ENCODE measurements at places on chromosomes 3 and 15.

DNA sequence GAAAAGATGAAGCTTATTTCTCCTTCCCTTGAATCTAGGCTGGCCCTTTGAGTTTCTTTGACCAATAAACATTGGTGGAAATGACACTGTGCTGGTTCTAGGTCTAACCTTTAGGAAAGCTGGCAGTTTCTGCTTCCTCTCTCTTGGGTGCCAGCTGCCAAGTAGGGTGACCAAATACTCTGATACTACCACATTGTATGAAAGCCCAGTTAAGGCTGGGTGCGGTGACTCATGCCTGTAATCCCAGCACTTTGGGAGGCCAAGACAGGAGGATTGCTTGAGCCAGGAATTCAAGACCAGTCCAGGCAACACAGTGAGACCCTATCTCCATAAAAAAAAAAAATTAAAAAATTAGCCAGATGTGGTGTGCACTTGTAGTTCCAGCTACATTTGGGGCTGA, 320.7 kb downstream of the ZNF621 start:
- DNase-seq: no peak

- no peak for DNase-seq
Measured at GRCh38 chr15:99386391-99386790, 135.1 kb downstream of the LRRC28 start.

- no peak for DNase-seq
Measured at GRCh38 chr15:57432141-57432741, 55.9 kb downstream of the CGNL1 start.

DNA sequence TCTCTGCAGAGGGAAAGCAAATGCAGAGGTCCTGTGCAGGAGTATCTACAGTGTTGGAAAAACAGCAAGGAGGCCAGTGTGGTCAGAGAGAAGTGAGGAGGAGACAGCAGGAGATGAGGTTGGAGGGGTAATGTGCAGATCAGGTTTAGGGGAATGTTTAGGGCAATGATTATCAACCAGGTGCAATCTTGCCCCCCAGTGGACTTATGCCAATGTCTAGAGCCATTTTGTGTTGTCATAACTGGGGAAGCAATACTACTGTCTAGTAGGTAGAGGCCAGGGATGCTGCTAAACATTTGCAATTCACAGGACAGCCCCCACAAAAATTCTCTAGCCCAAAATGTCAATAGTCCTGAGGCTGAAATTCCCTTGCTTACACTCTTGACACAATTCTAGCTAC, 13.1 kb downstream of the CCDC191 start:
- no peak for DNase-seq

DNA sequence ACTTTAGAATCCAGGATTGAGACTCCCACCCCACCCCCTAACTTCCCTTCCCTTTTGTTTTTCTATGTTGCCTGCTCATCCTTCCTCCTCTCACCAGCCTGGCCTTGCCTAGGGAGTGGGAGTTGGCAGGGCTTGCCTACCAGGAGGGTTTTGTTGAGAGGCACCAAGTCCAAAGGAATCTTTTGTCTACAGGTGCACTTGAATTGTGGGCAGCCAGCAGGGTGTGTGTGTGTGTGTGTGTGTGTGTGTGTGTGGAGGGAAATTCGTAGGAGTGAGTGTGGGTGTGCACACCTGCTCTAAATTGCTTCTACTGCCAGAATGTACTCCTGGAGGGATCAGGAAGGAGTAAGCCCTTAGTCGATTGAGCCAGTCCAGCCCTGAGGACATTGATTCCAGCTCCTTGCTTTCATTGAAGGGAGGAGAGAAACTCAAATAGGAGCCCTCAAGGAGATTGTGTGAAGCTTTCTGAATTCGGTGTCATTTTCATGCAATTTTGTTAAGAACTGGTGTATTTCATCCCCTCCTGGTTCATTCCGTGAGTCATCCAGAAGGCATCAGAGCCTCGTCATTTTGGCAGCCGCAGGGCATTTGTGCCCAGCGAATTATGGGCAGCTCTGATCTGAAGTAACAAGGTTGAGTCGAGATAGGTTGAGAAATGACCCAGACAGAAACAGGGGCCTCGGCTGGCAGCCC, 112.1 kb downstream of the SLCO3A1 start:
- no peak for DNase-seq

GRCh38 chr3:196232154-196232881, 16.0 kb downstream of the SLC51A start:
- DNase-seq: no peak

DNA sequence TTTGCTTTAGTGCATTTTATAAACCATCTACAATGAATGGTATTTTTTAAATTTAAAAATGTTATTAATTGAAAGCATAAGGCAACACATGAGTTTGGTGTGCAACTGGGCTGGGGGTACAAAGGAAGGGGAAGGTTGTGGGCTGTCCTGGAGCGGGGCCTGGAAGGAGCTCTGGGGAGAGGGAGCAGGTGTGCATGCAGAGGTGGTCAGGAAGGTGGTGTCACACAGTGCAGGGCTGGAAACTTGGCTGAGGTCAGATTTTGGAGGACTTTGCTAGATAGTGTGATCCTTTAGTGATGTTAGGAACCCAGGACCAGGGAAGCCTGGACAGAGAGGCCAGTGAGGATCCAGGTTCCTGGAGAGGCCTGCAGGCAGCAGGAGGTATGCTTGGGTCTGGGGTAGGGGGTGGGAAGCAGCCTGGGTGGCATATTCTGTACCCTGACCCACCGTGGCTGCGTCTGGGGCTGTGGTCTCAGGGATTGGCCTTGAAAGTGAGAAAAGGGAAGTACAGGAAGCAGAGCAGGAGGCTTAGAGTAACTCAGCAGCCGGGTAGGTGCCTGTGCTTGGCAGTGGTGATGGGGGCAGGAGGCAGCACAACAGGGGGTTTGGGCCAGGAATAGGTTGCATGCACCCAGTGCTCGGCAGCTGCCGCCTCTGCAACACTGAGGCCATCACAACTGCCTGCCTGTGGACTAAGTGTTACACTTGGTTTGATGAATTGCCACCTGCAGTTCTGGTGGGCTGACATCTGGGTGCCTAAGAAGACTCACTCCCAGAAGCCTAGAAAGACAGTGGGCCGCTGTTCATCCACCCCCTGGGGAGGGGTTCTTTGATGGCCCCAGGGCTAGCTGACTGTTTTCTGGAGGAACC, 33.0 kb downstream of the KY start:
- DNase-seq: no peak

- no peak for DNase-seq
Measured at GRCh38 chr3:52880474-52880873, 16.9 kb downstream of the STIMATE start.

GRCh38 chr3:94323596-94323995, 260.7 kb downstream of the NSUN3 start:
- DNase-seq: no peak

DNA sequence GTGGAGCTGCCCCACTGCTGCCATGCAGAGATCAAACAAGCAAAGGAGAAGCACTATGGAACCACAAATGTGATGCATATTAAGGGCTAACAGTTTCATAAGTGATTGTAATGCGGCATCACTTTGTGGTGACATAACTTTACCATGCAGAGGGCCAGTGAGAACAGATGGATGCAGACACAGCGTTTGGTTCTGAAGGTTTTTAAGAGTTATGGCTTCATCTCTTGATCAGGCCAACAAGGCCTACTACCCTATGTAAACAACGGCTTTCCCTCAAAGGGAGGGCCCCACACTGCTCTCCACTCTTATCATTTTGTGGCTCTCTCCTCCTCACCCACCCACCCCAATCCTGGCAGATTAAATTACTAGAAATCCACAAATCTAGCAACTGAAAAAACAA, 13.4 kb downstream of the NR2E3 start:
- no peak for DNase-seq

DNA sequence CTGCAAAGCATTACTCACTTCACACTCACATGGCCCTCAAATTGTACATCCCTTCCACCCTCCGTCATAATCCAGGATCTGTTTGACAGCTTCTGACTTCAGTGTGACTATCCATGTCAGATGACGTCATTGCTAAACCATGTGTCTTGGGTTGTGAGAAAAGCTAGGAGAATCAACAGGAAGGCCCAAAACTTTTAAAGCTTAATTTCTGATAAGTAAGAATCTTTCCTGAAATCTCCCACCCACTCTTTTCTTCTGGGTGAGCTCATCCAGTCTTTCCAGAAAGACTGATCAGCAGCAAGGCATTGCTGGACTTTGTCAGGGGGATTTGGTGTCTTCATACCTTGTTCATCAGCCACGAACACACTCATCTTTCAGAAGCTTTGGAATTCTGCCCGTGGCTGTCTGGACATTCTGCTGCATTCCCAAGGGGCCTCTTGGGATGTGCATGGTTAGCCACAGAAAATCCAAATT, 11.5 kb upstream of the LMCD1 start:
- no peak for DNase-seq

DNA sequence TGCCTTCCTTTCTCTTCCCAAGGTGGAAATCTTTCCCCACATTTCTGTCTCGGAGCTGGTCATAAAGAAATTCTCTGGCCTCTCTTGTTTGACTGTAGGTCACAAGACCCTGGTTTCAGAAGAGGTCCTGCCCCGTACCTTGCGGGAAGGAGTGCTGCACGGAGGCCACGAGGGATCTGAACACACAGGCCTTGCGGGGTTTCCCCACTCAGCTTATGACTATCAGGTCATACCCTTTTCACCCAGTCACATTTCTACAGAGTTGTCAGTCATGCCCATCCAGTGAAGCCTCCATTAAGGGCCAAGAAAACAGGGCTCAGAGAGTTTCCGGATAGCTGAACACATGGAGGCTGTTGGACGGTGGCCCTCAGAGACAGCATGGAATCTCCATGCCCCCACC, 54.7 kb upstream of the ATP13A3 start:
- DNase-seq: no peak

- no peak for DNase-seq
Measured at GRCh38 chr3:187718802-187719201, 16.4 kb upstream of the RTP2 start.

- DNase-seq: no peak
Measured at GRCh38 chr3:149545049-149545448, 70.6 kb downstream of the TM4SF4 start.

GRCh38 chr3:49270156-49270500, 6.9 kb downstream of the C3orf62 start:
- DNase-seq: no peak

DNA sequence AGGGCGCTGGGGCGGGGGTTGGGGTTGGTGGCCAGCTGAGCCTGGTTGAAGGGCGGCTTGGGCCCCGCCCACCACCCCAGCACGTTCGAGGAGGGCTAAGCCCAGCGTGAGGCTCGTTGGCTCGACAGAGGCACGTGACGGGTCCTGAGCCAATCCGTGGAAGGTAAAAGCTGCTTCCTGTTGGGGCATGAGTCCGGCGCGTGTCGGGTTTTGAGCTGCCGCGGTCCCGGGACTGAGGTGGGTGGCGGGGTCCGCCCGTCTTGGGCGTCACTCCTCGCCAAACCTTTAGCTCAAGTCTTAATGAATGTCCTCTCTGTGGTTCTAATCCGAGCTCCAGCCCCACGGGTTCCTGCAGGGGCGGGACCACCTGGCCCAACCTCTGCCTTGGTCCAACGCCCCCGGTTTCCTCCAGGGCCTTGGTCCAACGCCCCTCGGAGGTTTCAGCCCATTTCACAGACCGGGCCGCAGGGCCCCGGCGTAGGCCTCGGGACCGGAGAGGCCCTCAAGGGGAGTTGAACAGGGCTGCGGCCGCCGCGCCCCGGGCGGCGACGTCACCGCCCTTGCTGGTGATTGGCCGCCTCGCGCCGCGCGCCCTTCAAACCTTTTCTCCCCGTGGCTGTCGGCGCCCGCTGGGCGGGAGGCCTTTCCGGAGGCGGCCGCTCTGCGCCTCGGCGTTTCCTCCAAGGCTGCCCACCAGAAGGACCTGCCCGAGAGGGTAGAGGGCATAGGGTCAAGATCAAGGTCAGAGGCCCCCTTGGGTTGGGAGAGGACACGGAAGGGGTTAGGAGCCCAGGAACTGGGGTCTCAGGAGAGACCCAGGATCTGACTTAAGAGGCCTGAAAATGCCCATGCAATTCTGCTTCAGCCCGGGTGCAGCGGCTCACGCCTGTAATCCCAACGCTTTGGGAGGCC, at the start of gene RCCD1:
TSS of gene RCCD1 (plus strand) at position 173 of the 912 bp plus-strand sequence. CDS start 1,851 bp downstream, outside the sequence.
- peak; percentile 70 for DNase-seq

DNA sequence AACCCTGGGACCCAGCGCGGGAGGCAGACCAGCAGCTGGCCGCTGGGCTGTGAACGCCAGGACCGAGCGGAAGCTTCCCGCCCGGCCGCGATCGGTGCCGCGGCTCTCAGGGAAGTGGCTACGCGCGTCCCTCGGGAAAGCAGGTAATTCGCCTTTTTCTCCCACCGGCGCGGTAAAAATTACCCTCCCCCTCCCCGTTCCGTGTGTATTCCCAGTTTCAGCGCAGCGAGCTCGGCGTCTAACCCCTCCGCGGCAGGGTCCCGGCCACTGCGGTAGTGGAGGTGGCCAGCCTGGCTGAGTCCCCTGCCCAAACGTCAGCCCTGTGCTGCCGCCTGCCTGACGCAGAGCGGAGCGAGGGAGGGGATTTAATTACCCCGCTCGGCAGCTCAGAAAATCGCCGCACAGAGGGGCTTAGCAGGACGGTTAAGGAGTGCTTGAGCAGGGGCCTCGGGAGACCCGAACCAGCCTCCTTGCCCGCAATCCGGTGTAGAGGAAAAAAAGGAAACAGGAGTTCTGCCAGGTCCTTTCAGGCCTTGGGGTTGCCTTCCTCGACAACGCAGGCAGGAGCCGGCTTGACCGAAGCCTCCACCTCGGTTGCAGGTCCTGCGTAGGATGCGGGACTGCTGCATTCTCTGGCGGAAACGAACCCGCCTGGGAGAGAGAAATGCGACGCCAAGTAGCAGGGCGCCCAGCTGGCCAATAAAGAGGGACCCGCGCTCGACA, 2.9 kb downstream of the GATA2 start:
- DNase-seq: no peak

- no peak for DNase-seq
Measured at GRCh38 chr3:188890572-188891270, 281.1 kb upstream of the TPRG1 start.

DNA sequence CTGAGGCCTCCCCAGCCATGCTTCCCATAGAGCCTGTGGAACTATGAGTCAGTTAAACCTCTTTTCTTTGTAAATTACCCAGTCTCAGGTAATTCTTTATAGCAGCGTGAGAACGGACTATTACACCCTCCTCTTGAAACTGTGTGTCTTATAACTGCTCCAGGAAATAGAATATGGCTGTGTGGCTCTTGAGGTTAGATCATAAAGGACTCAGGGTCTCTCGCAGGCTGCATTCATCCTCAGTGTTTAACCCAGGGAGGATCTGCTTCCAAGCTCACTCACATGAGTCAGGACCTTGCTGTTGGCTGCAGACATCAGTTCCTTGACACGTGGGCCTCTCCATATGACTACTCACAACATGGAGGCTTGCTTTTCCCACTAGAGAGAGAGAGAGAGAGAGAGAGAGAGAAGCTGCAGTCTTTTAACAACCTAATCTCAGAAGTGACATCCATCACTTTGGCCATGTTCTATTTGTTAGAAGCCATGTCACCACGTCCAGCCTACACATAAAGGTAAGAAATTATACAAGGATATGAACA, 114.3 kb upstream of the UBE2E1 start:
- DNase-seq: no peak

DNA sequence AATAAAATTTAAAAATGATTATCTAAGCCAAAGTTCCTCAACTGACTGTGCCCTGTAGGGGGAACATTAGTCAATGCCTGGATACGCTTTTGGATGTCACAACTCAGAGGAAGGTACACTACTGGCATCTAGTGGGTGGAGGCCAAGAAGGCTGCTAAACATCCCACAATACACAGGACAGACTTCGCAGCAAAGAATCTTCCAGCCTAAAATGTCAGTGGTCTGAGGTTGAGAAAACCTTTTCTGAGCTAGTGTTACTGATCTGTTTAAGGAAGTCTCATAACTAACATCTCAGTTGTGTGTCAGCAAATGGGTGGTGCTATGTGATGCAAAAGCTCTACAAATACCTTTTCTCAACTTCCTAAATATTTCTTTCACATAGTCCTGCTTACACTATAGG, 20.9 kb upstream of the LDHAL6B start:
- DNase-seq: no peak

Measured in NCI-H187 (cell line).